ENCODE measurements at places on chromosomes 3 and 15.

GRCh38 chr3:147680837-147681483 is 271.8 kb downstream of the ZIC1 start:
- no peak for DNase-seq

DNA sequence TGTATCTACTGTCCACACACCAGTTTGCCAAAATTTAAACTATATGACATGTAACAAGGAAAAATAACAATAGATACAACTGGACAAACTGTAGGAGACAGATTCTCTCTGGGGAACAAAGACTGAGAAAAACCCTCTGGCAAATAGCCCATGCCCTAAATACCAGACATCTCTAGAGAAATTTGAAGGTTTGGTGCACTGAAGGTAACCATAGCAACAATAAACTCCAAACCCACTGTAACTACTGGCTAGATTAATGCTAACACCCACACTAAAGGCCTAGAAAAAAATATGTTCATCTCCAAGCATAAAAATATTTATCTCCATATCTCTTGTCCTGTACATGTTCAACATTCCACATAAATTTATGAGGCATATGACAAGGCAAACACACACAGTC is 267.1 kb downstream of the STXBP5L start:
- DNase-seq: no peak

DNA sequence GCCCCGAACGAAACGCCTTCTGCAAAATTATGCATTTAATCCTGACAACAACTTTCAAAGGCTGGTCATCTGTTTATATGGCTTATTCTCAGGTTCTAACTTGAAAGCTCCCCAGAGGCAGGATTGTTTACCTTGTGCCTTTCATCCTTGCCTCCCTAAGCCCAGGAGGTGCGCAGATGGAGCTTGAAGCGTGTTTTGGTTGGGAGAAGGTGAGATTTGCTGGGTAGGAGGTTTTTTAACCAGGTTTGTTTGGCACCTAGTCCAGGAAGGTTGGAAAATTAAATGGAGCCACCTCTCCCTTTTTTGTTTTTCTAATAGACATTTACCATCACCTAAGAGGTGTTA is 675 bp downstream of the TSEN2 start:
- DNase-seq: no peak

DNA sequence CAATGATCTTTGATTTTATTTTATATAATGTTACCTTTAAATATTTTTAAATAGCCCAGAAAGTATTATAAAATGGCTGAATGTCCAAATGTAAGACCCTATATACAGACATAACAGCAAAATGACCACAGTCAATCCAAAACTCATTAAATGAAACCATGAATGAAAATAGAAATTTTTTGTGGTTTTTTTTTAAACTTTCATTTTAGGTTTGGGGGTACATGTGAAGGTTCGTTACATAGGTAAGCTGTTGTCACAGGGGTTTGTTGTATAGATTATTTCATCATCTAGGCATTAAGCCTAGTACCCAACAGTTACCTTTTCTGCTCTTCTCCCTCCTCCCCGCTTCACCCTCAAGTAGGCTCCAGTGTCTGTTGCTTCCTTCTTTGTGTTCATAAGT is 108.8 kb downstream of the FAIM start:
- DNase-seq: no peak

DNA sequence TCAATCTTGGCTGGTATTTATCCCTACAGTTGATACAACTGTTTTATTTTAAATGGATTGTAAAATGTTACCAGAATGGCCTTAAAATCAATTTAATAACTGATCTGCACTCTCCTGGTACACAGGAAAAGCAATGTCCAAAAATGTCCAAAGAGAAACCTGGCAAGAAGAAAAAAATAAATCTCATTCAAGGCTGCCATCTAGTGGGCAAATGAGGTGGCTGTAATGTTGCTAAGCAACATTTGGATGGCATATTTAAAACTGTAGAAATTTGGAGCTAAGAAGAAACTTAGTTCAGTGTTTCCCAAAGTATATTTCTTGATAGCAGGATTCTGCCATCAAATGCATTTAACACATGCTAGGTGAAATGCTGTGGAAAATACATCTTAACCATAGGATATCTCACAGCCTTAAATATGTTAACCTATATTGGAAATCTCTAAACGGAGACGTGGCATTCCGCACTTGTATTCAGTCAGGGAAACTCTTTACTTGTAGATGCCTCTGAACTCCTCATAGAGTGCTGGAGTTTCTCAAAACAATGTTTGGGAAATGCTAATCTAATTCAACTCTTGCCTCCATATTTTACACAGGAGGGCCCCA is 216.8 kb downstream of the ERC2 start:
- DNase-seq: peak; percentile 24

DNA sequence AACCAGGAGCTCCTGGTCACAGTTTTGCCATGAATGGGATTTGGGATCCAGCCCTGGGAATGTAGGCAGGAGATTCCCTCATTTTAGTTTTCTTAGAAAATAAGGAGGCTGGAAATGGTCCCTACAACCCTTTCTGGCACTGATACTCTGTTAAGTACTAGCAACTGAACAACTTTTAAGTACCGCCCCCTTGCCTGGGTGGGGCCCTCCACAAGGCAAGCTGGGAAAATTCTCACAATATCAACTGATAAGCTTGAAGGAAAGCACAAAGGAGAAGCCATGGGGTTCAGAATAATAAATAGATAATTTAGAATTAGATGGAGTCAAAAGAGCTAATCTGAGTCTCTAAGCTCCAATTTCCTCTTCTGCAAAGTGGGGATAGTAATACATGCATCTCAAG is 4.2 kb upstream of the DGKG start:
- DNase-seq: no peak

DNA sequence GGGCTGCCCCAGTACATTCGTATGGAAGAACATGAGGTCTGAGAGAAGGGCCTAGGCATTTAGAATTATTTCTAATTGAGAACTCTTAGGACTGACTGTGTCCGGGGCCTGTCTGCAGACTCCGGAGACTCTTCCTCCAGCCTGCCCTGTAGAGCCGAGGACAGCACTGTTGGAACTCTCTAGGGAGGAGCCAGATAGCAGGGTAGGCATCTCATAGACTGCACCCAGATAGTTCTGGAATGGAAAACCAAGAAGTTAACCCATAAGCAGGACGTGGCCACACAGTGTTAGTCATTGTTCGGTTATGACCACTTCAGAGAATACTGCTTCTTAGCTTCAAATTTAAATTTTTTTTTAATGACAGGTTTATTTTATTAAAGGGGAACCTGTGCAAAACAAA is 59.5 kb downstream of the SNRK start:
- DNase-seq: no peak

- no peak for DNase-seq
Measured at GRCh38 chr15:47743886-47744285, 26.6 kb downstream of the SEMA6D start.

- DNase-seq: no peak
Measured at GRCh38 chr3:52443268-52443610, 1.7 kb downstream of the SEMA3G start.

- DNase-seq: no peak
Measured at GRCh38 chr3:172581757-172582166, 58.5 kb upstream of the TNFSF10 start.

All from NCI-H187 (cell line).